ENCODE measurements at places on chromosomes 6 and 20. TPM values are rescaled to one million over a fixed set of nuclear protein-coding genes. Genes with fewer than 3 reads are reported as not detected.

GATA5 gene
- 11.0 TPM for polyA plus RNA-seq

PPP1R3G gene
- polyA plus RNA-seq: 2.6 TPM

VGLL2 gene
- polyA plus RNA-seq: not detected

RAET1L gene
- not detected for polyA plus RNA-seq

SMLR1 gene
- polyA plus RNA-seq: 3.6 TPM

EYS gene
- 0.50 TPM for polyA plus RNA-seq

LTA gene
- polyA plus RNA-seq: 0.42 TPM

OXT gene
- 0.81 TPM for polyA plus RNA-seq

ATP5F1E gene
- 257 TPM for polyA plus RNA-seq

MRAP2 gene
- polyA plus RNA-seq: 3.9 TPM

HS3ST5 gene
- polyA plus RNA-seq: 0.96 TPM

NTSR1 gene
- polyA plus RNA-seq: 2.0 TPM

NQO2 gene
- polyA plus RNA-seq: 88.7 TPM

HLA-G gene
- polyA plus RNA-seq: 5.7 TPM

CST5 gene
- 0.30 TPM for polyA plus RNA-seq

HLA-DQA1 gene
- 1.7 TPM for polyA plus RNA-seq

COL11A2 gene
- 5.8 TPM for polyA plus RNA-seq

CABLES2 gene
- polyA plus RNA-seq: 8.6 TPM

Data from renal pelvis (tissue), 12 donors.